Calu3 (cell line): ENCODE measurements at places on chromosomes 13 and 19.

DNA sequence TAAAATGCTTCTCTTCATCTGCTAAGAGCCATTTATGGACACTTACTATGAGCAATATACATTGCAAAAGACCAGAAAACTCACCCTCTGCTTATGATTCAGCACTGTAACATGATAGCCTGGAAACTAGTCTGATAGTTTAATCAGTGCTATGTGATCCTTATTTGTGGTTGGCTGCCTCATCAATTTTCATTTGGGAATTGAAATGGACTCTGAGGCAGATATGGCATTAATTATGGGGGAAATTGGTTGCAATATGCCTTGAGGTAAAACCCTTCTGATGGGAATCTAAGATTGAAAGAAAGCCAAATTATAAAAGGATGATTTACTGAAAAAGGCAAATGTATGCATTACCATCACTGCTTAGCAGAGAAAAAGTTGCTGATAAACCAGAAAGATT lies 33.5 kb downstream of the FAM216B start:
- no peak for DNase-seq

DNA sequence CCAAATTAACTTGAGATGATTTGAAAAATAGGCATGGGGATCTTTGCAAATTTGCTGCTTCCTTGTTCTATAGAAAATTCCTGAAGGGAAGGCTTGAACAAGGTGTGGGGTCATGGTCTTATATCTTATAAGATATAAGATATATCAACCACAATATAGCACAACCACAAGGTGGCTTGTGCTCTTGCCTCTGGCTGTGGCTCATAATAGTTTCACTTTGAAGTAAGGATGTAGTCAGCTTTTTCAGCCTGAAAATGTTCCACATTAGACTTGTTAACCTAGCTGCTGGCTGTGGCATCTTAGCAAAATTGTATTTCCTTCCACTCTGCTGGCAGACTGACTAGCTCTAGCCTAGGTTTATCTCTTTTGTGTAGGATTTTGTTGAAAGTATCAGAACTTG lies 169.7 kb downstream of the KLF5 start:
- DNase-seq: no peak

DNA sequence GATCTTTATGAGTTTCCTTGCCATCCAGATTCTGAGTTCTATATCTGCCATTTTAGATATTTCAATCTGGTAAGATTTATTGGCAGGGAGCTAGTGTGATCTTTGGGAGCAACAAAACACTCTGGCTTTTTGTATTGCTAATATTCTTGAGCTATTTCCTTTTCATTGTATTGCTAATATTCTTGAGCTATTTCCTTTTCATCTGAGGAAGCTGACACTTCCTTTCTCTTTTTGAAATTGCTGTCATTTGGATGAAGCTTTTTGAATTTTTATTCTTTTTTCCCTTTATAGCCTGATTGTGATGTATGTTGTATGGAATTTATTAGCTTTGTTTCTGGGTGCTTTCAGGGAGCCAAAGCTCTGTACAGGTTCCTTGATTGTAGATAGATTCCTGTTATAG lies 873.5 kb upstream of the ATXN8OS start:
- DNase-seq: no peak

DNA sequence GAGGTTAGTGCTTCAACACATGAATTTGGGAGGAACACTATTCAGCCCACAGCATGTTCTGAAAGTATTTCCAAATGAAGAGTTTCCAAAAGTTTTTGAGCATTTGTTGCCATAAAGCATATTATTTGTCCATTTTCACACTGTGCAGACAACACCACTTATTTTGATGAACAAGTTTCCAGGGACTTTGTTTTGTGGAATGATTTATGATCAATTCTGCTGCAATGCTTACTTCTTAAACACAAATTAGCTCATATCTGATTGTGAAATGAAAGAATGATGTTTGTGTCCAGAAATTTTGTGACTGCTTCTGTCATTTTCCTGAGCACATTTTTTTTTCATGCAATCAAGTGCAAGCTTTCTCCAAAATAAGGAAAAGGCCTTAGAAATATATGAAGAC lies 205.3 kb downstream of the RAP2A start:
- no peak for DNase-seq

DNA sequence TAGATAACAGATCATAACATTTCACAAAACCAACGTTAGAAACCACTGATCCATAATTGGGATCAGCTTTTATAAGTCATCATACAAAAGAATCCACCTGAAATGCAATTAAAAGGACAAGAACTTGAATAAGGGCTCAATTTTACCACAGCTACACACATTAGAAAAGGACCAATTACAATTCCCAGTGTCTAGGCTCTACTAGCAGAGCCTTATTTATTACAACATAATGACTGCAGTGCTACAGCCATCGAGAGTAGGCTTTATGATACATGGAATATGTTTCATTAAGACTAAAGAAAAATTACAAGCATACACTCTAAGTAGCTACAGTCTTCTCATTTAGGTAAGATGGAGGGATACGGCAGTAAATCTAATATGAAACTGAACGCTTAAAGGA lies 2.9 kb downstream of the RBM26 start:
- DNase-seq: no peak

DNA sequence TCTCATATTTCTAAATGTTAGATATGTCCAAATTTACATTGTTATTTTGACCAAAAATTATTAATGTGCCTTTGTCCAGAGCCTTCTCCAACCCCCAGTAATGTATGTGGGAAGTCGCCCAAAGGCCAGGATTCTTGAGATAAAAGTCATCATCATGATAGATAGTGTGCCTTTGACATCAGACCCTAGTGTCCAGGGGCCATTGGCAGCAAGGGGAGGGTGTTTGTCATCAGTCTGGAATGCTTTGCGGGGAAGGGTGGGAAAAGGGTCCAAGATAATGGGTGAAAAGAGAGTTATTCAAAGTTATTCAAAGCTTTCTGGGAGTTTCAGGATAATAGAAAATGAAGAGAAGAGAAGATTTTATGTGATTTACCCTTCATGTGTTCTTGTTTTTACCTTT lies 909.5 kb upstream of the GPC6 start:
- DNase-seq: no peak
